Activated CD4-positive, alpha-beta memory T cell treated with anti-CD3 and anti-CD28 coated beads for 36 hours (primary cell): ENCODE measurements at places on chromosomes 3 and 15. TPM values are rescaled to one million over a fixed set of nuclear protein-coding genes. Genes with fewer than 3 reads are reported as not detected.

Gene SAMD7
- total RNA-seq = not detected

Gene CDCP1
- total RNA-seq = 0.48 TPM

Gene SLC28A1
- total RNA-seq = not detected

Gene FEZF2
- total RNA-seq = not detected

Gene POLQ
- total RNA-seq = 25.1 TPM

Gene OR4F6
- total RNA-seq = not detected
